ENCODE measurements at places on chromosomes 7 and 10.
A peak's percentile ranks its signal among the peaks of the same experiment; 100 is the strongest.

DNA sequence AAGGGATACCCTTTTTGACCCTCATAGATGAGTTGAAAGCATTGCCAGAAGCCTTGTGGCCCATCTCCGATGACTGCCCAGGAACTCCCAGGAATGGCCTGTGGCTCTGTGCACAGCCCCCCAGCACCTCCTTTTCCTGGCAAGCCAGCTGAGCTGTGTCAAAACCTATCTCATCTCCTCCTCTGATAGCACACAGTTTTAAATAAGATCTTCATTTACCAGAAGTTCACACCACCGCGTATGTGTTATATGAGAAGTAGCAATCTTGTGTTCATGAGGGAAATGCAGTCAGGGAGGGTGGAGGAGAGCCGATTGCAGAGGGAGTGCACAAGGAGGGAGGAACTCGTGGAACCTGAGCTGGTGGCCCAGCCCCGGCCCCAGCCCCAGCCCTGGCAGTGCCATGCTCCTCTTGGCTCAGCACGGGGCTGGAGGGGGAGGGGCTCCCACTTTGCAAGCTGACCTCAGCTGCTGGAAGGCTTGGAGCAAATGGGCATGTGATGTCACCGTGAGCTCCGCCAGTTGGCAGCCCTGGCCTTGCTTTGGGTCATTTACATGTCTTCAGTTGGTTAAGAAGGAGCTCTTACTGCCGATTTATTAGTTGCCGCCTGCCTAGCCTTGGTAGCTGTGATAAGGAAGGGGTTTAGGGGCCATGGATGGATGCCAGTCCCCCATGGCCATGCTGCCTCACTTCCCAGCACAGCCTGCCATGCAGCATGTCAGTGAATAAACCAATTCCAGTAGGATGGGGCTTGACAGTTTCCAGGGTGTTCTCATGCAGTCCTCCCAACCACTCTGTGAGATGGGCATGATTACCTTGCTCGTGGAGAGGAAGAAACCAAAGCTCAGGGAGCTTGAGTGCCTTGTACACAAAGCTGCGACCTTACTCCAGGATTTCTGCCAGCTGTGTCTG, 20.0 kb downstream of the UNC5B start:
- DNase-seq, result no peak

DNA sequence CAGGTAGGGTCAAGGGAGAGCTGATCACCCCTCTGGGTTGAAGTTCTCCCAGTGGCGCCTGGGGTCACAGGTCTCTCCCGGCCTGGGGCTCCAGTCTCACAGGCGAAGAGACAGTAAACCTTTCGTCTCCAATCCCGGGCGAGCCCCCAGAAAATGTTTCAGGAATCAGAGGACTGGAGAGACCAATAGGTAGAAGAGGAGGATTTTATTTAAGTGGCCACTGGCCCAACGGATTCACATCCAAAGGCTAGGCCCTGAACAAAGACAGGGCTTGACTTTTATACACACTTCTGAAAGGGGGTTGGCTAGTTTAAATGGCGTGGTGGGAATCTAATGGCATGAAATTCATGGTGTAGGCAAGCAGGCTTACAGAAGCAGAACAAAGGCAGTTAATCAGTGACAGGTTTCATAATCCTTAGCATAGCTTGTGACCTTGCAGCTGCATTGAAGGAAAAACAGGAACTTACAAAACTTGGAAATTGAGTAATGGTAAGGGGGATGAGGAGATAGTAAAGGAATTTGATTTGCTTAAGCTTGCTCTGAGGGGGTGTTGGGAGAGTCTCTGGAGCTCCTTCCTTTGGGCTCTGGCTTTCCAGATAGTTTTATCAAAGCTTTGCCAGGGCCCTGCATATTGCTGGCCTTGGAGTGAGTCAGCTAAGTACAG, 105.5 kb downstream of the TRIM24 start:
- no peak for DNase-seq

- DNase-seq, result no peak
These were observed 3.3 kb downstream of the JMJD1C start for GRCh38 chr10:63462442-63462841.

DNA sequence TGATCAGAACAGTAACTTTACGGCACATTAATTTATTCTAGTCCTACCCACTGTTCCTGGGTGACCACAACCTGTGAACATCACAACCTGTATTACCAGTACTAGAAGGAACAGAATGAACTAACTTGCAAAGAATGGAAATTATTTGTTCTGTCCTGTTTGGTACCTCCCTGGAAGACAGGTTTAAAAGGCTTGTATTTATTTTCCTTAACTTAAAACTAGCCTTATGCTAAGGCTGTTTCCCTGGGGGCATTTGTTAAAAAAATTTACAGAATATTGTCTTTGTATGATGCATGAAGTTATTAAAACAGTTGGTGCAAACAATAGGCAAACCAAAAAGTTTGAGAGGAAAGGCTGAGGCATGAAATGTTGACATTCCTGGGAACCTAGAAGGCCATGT, 132.7 kb downstream of the DNAJC1 start:
- no peak for DNase-seq

- DNase-seq, result no peak
These were observed 127.2 kb upstream of the CDK6 start for GRCh38 chr7:92963566-92963965.

- no peak for DNase-seq
These were observed 22.3 kb downstream of the CHST12 start for GRCh38 chr7:2425749-2426148.

DNA sequence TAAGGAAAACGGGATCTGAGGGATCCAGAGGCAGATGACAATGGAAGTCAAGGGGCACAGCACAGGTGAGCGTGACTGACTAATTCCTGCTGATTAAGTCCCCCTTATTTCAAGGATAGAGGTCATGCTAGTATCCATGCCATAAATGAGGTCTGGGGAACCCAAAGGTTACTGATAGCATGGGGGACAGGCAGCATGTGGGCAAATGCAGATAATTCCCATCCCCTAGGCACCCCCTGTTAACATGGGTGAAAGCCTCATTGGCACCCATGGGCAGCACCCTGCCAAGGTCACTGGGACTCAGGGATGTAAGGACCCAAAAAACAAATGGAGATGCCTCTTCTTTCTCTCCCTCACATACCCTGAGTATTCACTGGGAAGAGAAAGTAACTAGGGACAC, 139.7 kb downstream of the WDR11 start:
- DNase-seq, result no peak

DNA sequence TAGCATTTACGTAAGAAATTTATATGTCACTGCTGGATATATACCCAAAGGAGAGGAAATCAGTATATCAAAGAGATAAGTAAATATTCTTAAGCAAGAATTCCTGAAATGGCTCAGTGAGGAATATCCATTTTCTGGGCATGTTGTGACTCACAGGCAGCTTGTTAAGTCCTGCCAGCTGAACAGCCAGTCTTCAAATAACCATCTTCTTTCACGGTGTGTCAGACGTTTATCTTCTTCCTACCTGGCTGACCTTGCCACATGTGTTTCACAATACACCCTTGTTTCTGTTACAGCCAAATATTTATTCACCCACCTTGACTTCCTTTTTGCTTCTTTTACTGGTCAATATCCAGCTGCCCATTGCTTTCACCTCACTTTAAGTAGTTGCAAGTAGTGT, 648.1 kb downstream of the ANKRD7 start:
- no peak for DNase-seq

DNA sequence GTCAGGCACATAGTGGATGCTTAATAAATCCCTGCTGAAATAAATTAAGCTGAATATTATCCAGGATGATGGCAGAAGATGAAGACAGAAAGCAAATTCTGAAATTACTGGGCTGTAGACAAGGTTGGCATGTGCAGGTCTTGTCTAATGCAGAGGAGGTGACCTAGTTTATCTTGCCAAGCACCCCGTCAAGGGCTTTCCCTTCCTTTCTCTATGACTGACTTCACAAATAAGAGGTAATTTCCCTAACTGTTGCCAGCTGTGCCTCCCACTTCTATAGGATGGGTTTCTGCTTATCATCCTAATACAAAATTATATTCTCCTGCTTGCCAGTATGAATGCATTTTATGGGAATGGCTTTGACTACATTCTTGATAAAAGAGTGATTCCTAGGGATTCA, 38.0 kb downstream of the LHFPL3 start:
- no peak for DNase-seq

- no peak for DNase-seq
These were observed 928 bp upstream of the CSTF2T start for GRCh38 chr10:51700228-51700817.

GRCh38 chr10:101331956-101332355, 22.0 kb upstream of the BTRC start:
- DNase-seq, result no peak

- no peak for DNase-seq
These were observed 96.8 kb downstream of the PDGFA start for GRCh38 chr7:422886-423225.

DNA sequence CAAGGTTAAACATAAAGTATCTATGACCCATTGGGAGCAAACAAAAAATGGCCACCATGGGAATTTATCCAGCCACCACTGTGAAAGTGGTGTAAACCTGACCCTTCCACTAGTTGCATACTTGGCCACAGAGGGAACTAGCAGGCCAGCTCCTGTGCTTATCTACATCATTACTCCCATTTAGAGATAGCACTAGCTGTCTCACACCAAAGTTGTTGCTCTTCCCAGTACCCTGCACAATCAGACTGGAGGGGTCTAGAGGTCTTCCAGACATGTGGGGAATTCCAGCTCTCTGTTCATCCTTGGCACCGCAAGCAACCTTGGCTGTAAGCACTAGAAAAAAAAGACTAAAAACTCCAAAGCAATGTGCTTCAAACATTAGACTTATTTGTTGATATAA, 113.9 kb downstream of the IPMK start:
- DNase-seq, result no peak

GRCh38 chr7:92953657-92954056, 117.3 kb upstream of the CDK6 start:
- DNase-seq, result no peak

GRCh38 chr10:85557077-85557476, 809.5 kb downstream of the GRID1 start:
- no peak for DNase-seq

- DNase-seq, result no peak
These were observed 998.1 kb downstream of the LRMDA start for GRCh38 chr10:76429368-76430060.

- peak; percentile 32 for DNase-seq
These were observed 241.5 kb downstream of the PHTF2 start for GRCh38 chr7:78039790-78040776.

DNA sequence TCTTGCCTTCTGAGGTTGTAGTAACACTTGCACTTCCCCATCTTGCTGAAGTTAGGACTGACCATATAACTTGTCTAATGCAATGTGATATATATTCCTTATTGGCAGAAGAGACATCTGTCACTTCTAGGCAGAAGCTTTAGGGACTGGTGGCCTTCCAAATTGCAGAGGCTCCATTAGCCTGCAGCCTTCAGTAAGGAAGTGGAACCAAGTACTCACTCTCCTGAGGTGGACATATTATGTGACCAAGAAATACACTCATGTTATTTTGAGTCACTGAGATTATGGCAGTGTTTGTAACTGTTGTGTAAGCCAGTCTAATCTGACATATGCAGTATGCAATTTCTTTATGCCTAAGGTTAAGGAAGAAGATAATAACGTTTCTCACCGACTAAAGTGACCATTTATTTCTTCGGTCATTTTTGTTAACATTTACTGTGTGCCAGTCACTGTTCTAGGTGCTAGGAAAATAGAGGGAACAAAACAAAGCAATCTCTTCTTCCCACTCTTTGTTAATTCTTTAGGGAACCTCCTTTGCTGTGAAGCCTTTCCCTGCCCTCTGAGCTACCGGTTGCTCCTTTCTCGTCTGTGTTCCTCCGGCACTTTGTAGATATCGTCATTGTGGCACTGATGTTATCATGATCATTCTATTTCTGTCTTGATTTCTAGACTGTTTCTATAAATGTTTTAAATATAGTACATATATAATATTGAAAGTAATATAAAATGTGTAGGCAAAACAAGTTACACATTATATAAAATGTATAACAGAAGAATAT, 52.9 kb upstream of the HBP1 start:
- no peak for DNase-seq

DNA sequence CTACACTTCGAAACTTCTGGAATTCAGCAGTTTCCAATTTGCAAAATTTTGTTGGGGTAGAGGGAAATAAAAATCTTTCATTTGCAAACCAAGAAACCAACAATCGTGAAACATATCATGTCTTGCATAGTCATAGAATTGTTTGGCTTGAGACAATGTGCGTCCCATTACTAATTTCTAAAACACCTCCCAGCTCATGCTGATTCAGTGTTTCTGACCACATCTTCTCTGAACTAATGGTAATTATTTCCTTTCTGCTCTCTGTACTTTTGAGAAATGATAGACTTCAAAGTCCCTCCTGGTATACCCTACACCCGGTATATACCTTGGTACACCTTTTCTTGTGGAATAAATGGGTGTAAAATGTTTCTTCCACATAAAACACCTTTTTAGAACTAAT, 41.8 kb upstream of the TSPAN13 start:
- no peak for DNase-seq

DNA sequence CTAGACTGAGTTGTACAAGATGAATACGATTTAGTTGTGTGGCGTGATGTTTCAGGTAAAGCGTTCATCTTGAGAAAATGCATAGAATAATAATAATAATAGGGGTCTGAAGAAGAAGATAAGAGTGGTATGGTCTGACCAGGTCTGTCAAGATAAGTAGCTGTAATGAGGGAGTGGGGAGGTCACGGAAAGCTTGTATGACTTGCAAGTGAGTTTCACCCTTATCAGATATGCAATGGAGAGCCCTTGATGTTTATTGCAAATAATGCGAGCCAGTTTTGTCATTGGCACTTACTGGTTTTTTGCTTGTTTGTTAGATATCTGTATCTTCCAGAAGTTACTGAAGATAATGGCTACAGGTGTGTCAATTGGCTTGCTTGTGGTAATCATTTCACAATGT, 611.5 kb downstream of the CNTNAP2 start:
- no peak for DNase-seq

GRCh38 chr7:27096768-27097514, 1.1 kb upstream of the HOXA1 start:
- DNase-seq, result no peak

- DNase-seq, result no peak
These were observed 285.9 kb upstream of the SMIM30 start for GRCh38 chr7:113404245-113404644.

- no peak for DNase-seq
These were observed 438.0 kb downstream of the CNTNAP2 start for GRCh38 chr7:146554556-146554955.

DNA sequence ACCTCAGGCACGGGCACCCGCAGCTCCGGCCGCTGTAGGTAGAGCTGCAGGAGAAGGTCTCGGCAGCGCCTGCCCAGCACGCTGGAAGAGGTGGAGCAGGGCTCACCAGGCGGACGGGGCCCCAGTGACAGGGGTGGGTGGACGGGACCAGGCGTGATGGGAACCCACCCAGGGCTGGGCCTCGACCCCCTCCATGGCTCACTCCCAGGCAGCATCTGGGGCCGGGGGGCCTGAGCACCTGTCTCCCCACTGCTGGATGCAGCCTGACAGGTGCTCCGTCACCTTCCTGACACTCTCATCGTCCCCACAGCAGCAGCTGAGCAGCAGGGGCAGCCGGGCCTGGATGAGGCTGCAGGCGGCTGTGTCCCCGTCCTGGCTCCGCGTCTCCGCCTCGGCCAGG, 16.7 kb upstream of the MICALL2 start:
- no peak for DNase-seq

- no peak for DNase-seq
These were observed 1073.5 kb upstream of the LRRN3 start for GRCh38 chr7:110017405-110017804.

GRCh38 chr7:1124816-1125602, 35.0 kb downstream of the ZFAND2A start:
- DNase-seq, result no peak
